ENCODE measurements at places on chromosomes 3 and 15.

DNA sequence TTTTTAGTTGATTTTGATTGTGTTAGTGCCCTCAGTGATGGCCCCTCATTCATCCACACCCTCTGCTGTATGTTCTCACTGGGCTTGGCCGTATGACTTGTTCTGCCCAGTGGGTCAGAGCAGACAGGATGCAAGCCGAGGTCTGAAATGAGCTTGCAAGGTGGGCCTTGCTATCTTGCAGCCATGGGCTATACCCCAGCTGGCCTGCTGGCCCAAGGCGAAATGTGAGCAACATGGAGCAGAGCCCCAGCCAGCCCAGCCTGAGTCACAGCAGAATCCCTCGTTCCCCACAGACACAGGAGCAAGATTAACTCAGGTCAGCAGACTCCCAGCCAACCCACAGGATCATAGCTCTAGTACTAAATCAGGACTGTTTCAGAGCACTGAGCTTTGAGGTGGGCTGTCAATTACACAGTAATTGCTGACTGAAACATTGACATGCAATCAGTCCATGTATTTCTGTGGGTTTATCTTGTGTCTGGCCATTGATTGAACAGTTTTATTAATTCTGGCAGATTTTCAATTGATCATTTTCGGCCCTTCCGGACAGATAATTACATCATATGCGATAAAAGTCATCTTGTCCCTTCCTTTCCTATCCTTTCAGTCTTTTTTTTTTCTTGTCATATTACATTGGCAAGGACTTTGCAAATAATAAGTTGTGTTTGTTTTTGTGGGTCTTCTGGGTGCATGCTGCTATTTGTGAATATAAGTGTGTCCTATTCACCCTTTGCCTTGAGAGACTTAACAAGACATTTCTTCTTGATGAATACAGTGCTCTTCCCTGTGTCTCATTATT lies 27.1 kb downstream of the KLF15 start:
- DNase-seq: no peak

DNA sequence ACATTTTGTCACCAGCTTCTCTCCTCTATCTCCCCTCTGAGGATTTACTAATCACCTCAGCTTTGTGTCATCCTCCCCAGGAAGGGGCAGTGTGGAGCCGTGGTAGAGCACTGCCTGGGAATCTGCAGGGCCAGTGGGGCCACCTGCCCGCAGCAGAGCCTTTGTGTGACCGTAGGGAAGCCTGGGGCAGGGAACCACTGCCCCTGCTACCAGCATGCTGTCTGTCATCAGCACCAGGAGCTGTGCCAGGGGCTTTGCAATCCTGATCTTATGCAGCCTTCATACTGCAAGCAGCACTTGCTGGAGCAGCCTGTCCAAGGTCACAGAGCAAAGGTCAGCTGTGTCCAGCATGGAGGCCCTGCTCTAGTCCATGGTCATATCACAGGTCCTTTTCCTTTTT lies 170.2 kb upstream of the IL12A start:
- no peak for DNase-seq

DNA sequence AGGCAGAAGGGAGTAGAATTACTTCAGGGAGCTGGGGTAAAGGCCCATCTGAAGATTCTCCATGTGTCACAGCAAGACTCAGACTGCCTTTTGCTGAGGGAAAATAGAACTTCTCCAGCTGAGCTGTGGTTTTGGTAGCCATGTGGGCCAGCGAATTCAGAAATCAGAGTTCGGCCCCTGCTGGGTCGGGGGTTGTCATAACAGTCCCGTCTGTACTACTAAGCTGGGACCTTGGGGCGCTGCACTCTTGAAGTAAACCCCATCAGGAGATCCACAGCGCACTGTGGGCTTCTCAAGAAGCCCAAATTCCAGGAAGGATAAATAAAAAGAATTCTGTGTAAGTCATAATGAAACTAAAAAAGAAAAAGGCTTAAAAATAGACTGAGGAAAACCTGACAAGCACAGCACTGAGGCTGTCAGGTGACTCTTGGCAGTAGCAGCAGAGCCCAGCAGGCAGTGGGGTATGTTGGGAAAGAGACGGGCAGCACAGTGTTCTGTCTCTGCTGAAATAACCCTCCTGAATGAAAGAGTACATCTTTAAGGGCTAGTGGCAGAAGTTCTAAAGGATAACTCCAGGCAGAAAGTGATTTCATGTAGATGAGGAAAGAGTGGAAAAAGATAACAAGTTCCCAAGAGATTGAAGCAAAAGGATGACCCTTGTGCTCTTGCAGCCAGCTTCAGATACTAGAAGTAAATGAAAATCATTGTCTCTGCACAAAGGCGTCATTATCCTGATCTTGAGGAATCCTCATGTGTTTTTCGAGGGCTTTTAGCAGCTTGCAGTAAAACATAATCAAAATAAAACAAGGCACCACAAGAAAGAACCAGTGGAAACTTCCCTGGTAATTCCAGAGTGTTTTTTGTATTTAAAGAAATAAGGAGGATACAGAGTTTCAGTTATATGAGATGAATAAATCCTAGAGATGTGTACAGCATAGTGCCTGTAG lies 74.5 kb downstream of the RAB7A start:
- peak; percentile 81 for DNase-seq

- no peak for DNase-seq
These were observed 3.5 kb upstream of the IL20RB start for GRCh38 chr3:136954251-136954650.

- no peak for DNase-seq
These were observed 588.8 kb upstream of the BCHE start for GRCh38 chr3:166425900-166426611.

GRCh38 chr3:106635271-106635670 lies 742.0 kb upstream of the CCDC54 start:
- DNase-seq: no peak
